ENCODE measurements at places on chromosomes 3 and 15.

DNA sequence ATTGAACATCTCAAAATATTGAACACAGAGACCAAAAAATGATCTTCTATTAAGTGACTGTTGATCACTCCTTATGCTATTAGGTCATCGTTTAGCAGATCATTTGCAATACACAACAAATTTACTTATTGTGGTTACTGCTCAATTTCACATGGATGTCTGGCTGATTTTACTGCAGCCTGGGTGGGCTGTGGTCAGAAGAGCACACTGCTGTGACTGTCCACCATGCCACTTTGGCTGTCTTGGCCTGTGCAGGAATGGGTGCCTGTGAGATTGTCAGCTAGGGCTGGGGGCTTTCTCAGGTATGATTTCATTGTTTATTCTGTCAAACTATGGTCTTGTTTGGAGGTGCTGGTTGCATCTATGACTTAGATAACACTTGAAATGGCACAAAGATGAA is 80.1 kb upstream of the LRTM1 start:
- DNase-seq: no peak

DNA sequence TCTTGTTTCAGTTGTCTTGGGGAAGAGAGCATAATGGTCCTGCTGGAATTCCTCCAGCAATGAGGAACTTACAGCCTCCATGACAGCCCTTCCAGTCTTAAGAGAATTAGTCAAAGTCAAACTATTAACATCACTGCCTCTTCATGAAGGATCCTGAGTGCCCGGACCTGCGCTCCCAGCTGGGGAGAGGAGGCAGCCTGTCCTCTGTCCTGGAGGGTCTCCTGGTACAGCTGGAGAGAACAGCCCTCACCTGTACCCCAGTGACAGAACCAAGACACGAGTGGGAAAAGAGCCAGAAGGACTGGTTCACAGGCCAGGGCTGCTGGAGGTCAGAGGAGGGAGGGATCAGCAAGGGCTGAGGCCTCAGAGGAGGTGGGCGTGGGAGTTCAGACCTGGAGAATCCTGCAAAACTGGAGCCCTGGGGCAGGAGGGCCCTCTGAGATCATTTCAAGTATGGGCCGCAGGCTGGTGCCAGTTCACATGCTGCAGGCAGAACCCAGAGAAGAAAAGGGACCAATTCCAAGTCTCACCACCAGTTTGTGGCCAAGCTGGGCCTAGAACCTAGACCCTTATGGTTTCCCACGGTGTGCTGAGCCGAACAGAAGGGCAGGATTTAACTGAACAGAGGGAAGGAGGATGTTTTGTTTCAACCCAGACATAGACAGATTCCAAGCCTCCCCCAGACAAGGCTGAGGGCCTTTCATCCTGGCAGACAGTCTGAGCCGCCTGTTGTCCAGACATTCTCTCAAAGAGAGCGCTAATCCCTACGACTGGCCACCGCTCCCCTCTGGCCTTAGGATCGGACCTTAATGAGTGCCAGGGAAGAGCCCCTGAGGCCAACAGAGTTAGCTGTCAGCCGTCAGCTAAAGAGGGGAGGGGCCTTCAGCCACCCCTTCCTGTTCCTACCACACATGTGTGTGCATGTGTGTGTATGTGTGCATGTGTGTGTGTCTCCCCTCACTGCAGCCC is 18.2 kb downstream of the LOXL1 start:
- DNase-seq: no peak

DNA sequence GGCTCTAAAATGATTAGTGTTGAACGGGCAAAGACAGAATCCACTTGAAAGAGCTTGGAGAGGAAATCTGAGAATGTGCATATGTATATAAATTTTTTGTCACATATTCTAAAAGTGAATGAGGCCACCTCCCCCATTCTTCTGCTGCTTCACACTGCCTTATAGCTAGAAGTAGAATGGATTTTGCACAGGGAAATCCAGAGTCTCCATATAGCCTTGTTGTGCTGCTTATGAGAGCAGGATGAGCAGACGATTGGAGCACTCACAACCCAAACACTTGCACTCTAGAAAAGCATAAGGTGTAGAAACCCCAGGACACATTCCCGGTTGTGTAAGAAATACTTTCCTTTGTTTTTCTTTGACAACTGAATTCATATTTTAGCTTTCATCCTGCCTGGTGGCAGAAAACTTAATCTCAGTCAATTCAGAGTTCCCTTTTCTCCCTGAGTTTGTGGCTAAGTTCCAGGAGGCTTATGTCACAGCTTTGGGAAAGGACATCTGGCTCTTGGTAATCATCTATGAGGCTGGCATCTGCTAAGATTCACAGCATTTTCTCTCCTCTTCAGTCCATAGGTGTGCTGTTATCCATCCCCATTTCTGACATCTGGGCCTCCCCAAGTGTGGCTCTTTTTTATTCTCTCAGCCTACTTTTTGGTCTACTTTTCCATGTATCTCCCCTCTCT is 188.4 kb upstream of the PFN2 start:
- no peak for DNase-seq

DNA sequence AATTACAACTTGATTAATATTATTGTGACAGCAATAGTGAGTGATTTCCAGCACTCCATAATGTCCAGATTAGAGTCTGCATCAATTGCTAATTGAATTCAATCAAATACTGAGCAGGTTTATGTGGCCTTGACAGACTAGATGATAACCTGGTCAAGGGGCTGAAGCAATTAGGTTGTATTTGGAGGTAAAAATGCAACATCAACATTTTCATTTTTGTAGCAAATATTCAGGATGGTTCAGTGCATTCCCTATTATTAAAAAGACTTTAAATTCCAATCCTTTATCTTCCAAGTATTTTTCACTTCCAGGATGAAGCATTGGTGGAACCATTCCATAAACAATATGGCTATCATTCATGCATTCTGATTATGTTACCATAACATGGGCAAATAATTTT is 120.4 kb downstream of the PLOD2 start:
- no peak for DNase-seq

DNA sequence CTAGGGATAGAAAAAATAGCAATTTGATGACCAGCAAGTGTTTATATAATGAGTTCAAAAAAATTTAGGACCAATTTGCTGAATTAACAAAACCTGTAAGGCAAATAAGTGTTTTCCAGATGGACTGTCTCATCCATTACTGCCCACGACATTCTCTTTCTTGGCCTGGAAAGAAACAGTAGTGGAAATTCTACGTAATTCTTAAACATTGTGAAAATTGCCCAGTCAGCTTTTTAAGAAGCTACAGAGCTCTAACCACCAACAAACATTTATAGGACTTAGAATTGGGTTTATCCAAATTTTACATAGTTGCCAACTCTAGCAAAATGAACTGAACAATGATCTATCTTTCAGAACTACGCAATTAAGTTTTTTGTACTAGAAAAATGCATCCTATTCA is 227.7 kb upstream of the PEX5L start:
- DNase-seq: no peak

DNA sequence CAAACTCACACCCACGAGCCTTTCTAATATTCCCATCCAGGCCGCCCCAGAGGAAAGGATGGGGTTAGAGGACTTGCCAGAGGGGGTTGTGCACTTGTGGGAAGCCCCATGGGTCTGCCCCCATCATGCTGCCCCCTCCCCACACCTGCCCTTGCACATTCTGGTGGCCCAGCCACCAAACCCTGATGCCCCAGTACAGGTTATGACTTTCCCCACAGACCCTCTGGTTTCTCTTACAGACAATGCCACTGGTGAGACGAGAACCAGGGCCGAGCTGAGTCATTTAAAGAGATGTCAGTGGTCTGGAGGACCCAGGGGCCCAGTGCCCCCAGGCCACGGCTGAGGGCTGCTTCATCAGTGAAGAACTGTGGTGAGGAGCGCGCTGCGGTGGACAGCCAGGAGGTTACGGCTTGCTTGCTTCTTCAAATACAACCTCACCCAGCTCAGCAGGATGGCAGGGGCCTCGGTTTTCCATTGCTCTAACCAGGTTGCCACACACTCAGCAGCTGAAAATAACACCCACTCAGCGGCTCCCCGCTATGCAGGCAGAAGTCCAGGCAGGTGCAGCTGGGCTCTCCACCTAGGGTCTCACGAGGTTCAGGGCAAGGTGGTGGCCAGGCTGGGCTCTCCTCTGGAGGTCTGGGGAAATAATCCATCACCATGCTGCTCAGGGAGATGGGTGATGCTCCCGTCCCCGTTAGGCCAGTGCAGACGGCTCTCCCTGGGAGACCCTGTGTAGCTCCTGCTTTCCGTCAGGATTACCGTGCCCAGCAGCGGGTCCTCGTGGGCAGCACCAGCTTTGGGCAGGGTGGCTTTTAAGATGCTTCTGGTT is 13.8 kb upstream of the SNRPA1 start:
- no peak for DNase-seq
